HT1080 (cell line): ENCODE measurements at places on chromosomes 12 and 14.

DNA sequence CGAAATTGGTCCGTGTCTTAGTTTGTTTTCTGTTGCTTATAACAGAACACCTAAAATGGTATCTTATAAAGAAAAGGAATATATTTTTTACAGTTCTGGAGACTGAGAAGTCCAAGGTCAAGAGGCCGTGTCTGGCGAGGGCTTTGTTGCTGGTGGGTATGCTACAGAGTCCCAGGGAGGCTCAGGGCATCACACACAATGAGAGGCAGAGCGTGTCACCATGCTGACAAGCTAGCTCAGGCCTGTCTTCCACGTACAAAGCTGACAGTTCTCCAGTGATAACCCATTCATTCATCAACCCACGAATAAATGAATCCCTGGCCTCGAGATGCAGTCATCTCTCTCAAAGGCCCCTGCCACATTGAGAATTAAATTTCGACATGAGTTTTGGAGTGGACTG lies 56.7 kb upstream of the AEBP2 start:
- no peak for DNase-seq

DNA sequence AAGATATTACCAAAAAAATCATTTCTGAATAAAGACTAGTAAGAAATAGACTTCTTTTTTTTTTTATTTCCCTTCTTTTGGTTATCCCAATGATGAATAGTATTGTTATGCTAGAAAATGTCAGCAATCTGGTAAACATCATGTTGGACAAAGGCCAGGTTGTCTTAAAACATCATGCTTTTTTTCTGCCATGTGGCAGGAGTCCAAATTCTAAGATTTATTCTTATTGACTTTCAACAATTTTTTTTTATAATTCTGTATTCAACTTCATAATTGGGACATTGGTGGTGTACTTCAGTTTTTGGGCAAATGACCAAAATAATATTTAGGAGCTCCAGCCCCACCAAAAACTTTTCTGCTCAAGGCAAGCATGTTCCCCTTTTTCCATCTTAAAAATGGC lies 10.5 kb downstream of the DCN start:
- no peak for DNase-seq

- DNase-seq, result no peak
These were observed 1054.3 kb downstream of the VRK1 start for GRCh38 chr14:97851428-97851995.

DNA sequence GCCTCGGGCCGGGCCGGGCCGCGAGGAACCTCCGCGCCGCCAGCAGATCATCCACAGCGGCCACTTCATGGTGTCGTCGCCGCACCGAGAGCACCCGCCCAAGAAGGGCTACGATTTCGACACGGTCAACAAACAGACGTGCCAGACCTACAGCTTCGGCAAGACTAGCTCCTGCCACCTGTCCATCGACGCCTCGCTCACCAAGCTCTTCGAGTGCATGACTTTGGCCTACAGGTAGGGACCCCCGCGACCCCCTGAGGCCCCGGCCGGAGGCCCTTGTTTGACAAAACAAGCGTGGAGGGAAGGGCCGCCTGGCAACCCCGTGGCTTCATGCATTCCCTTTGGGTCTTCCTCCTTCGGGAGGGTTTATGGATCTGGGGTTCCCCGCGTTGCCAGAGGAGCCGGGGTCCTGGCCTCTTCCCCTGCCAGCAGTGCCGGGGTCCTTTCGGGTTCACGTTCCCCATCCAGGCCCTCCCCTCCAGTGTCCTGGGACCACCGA lies 526 bp downstream of the MLXIP start:
- DNase-seq, result no peak
